NCI-H1092 (cell line): ENCODE measurements at places on chromosomes 5 and 9.

GRCh38 chr9:101495810-101496209 is 37.8 kb upstream of the RNF20 start:
- DNase-seq = no peak

DNA sequence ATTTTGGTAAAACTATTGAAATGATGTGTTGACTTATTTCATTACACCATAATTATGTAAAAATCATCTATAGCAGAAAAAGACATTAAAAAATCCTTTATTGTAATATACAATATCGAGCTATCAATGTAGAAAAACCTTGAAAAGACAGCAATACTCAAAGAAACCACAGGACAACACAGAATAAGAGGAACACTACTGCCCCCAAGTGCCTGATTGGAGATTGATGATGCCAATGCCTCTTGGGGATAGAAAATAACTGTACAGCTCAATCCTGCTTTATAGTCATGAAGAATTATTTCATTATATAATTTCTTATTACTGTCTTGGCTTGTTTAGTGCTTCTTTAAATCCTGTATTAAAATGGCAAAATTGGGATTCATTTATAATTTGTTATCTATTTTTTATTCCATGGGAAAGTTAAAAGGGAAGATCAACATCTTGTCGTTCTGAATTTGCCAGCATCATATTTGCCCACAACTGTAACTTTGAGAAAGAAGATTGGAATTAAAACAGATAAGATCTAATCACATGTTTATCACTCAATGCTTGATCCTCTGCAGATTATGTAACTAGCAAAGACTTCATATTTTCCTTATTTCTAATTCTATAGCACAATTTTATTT is 337.5 kb downstream of the CDH9 start:
- peak; percentile 63 for DNase-seq

DNA sequence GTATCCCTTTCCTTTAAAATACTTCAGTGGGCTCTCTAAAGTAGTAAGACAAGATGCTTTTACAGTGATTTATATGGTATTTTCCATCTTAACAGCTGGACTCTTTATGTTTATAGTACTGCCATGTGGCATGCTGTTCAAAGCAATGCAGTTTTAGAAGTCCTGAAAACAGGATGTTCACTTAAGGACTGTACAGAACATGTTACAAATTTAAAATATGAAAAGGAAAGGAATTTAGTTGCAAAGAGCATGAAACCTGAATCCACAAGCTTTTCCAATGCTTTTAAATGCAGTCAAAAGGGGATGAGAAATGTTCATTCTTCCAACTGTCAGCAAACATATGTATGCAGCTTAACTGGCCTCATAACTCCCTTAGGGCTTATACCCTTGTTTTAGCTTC is 580.2 kb downstream of the EFNA5 start:
- DNase-seq = no peak

GRCh38 chr5:160289721-160290120 is 22.6 kb downstream of the CCNJL start:
- no peak for DNase-seq

GRCh38 chr5:82792096-82792495 is 285.1 kb downstream of the TMEM167A start:
- no peak for DNase-seq

DNA sequence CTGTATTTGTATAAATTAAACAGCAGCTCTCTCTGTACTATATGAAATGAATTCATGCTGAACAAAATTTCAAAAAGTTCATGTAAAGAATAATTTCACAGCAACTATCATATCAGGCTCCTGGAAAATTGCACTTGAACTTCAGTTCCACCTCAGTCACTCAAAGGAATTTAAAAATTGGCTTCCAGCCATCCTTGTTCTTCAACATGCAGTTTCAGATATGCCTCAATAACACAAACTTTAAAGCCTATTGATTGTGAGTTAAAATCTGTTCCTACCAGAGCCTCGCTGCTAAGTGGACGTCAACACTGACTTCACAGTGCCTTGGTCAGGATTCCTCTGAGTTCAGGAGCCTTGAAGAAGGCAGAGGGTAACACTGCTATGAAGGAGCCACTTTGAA is 418.7 kb upstream of the WWC1 start:
- DNase-seq = no peak

DNA sequence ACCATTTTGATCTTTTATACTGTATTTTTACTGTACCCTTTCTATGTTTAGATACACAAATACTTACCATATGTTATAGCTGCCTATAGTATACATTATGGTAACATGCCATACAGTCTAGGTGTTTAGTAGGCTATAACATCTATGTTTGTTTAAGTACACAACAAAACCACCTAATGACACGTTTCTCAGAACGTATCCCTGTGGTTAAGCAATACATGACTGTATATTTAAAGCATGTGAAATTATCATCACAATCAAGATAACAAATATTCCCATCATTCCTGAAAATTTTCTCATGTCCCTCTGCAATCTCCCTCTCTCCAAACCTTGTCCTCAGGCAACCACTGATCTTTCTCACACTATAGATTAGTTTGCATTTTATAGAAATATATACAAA is 66.4 kb upstream of the SUSD1 start:
- no peak for DNase-seq

- DNase-seq = no peak
Observed at GRCh38 chr5:146463446-146463845, 16.3 kb downstream of the TCERG1 start.

GRCh38 chr5:8060953-8061429 is 192.0 kb downstream of the MTRR start:
- DNase-seq = no peak

GRCh38 chr9:38423273-38423972 is 831 bp downstream of the IGFBPL1 start:
- DNase-seq = no peak

DNA sequence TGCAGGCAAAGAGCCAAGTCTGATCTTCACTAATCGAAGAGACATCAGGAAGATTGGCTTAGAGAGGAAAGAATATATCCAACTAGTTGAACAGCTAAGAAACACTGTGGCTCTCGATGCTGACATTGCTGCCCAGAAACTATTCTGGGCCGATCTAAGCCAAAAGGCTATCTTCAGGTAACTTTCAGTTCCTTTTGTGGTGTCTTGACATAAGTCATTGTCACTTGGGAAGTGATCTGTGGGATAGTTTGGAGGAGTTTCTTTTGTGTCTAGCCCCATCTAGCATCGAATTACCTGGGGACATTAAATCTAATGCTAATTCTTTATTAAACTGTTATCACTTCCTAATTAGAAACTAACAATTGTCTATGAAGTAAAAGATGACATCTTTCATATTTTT is 24.0 kb downstream of the VLDLR start:
- no peak for DNase-seq

GRCh38 chr5:125696762-125697161 is 726.4 kb upstream of the GRAMD2B start:
- DNase-seq = no peak

DNA sequence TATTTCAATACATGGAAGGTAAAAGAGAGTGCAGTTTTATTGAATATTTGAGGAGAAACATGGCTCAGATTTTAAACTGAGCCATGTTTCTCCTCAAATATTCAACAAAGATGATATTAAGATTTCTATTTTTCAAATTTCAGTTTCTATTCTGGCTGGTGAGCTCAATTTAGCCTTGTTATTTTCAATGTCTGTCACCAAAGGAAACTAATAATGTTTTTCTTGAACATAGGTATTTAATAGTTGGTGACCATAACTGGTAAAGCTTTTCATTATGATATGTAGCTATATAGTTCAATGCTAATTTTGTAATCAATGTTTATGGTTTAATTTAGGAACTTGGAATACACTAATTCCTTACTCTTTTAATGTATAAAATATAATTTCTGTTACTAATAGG is 177.4 kb downstream of the FER start:
- no peak for DNase-seq

DNA sequence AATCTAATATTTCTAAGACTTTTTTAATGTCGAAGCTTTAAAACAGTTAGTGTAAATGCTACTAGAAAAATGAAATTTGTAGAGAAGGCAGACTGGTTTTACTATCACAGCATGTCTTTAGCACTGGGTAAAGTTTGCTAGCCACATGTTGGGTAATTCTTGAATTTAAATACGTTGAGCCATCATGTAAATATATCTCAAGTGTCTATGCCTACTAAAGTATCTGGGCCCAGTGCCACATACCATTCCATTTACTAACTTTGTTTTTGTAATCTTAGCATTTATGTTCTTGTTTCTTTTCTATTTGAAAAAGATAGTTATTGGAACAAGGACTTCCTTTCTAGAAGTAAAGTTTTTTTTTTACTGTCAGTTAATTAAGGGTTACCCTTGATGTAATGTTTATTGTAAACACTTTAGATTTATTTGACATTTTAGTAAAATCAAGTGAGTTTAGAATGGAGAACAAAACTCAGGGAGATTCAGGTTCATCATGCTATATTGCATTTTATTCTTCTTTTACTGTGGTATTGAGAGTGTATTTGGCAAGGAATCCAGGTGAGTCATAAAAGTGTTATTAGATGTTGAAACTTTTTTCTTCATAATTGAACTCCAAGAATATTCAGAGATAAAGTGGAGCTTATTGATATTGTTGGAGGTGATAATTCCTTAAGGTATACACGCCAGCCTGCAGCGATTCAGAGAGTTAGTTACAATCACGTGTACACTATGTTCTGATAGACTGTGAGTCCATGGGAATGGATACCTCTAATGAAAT is 182.4 kb downstream of the CCDC171 start:
- no peak for DNase-seq

DNA sequence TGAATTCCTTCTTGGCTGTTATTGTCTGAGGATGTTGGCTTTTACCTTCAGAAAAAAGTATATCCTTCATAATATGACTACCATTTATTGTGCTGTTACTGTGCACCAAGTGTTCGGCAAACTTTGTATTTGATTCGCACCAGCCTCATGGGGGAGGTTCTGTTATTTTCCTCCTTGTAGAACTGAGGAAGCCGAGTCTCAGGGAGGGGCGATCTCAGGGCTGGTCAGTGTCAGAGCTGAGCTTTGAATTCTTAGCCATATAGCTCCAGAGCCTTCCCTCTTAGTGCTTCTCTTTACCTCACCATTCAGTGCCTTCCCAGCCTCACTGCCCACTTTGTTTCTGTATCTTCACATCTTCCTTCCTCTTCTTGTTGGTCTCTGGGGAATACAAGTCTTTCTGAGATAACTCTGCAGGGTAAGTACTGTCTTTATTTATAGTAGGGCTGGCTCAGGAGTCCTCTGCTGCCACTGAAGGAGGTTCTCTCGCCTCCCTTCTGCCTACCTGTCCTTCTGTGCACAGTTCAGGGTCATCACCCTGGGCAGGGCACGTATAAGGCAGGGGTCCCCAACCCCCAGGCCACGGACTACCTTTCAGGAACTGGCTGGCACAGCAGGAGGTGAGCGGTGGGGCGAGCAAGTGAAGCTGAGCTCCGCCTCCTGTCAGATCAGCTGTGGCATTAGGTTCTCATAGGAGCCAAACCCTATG is 48.4 kb downstream of the GALNT10 start:
- DNase-seq = no peak

DNA sequence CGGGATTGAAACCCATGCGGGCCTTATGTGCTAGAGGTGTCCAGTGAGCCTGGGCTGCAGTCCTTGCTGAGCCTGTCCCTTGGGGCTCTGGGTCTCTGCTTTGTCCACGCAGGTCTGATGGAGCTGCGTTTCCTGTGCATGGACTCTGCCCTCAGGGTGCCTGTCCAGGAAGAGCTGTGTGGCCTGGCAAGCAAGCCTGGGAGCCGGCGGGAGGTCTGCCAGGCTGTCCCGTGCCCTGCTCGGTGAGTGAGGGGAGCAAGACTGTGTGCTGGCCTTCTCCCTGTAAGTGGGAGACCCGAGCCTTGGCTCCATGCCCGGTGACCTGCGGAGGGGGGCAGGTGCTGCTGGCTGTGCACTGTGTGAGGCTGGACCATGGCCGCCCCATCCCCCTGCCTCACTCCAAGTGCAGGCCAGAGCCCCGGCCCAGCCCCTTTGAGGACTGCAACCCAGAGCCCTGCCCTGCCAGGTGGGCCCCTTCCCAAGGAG is 11.2 kb upstream of the CACFD1 start:
- no peak for DNase-seq

- DNase-seq = no peak
Observed at GRCh38 chr5:127313847-127314473, 23.4 kb downstream of the MEGF10 start.

- no peak for DNase-seq
Observed at GRCh38 chr5:72179816-72180440, 72.7 kb downstream of the MAP1B start.

GRCh38 chr5:80672140-80672736 is 17.5 kb upstream of the DHFR start:
- DNase-seq = no peak

- DNase-seq = no peak
Observed at GRCh38 chr9:129996161-129996830, 46.7 kb downstream of the FNBP1 start.
